ENCODE measurements at places on chromosomes 13 and 19.

GRCh38 chr13:85436029-85436428 is 363.2 kb downstream of the SLITRK6 start:
- H3K27ac ChIP-seq: no peak overlapping the region
- no peaks in the 10 kb centered on the region for H3K27me3 ChIP-seq
- H3K36me3 ChIP-seq: no peaks in the 10 kb centered on the region
- H3K4me1 ChIP-seq: no peaks in the 10 kb centered on the region
- no peak overlapping the region for H3K4me3 ChIP-seq
- no peak for DNase-seq

DNA sequence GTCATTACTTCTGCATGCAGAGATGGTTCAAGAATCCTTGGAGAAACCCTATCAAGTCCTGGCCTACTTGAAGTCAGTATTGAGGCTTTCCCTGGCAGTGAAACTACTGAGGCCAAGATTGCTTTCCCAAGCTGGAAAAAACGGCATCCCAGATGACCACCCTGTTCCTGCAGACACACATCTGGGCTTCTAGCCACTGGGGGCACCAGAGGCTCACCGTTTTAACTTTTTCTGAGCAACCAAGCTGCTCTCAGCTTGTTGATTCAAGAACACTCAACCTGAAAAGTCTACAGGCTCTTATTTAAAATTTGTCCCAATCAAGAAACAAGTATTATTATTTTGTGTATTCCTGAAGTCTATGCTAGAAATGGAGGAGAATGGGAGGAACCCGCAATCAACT is 66.6 kb downstream of the SPRYD7 start:
- no peak overlapping the region for H3K27ac ChIP-seq
- no peaks in the 10 kb centered on the region for H3K4me1 ChIP-seq
- no peak overlapping the region for H3K4me3 ChIP-seq
- DNase-seq: no peak

DNA sequence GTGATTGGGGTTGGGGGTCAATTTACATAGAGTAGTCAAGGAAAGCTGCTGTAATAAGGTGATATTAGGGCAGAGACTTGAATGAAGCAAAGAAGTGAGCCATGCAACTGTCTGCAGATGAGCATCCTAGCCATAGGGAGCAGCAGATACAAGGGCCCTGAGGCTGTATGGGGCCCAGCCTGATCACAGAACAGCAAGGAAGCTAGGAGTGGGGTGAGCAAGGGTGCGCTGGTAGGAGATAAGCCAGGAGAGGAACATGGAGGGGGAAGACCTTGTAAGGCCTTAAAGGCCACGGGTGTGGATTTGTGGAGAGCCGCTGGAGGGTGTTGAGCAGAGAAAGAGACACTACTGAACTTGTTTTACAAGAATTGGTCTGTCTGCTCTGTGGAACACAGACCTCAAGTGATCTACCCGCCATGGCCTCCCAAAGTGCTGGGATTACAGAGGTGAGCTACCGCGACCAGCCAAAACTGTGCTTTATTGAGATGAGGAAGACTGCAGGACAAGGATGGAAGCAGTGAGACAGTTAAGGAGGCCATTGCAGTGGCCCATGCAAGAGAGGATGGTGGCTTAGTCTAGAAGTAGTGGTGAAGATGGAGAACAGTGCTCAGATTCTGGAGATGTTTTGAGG is 93.0 kb downstream of the ZAR1L start:
- DNase-seq: no peak
- no peaks in the 10 kb centered on the region for H3K27me3 ChIP-seq
- H3K27ac ChIP-seq: no peak overlapping the region

DNA sequence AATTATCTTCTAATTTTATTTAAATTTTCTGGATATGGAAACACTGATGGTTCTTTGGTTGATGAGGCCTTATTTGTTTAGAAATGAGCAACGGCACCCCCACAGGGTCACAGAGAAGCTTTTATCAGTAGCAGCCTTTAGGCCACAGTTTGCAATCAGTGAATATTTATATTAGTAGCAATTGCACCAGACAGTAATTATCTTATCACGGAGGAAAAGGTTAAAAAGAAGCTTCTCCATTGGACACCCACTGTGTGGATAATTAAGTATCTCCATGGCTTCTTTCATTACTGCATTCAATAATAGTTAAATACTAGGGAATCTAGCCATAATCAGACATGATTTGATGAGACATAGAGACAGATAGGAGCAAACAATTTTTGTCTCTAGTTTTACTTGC is 2099.2 kb upstream of the PCDH20 start:
- no peak overlapping the region for H3K27ac ChIP-seq
- H3K27me3 ChIP-seq: no peaks in the 10 kb centered on the region
- no peaks in the 10 kb centered on the region for H3K4me1 ChIP-seq
- H3K4me3 ChIP-seq: no peak overlapping the region
- no peak for DNase-seq

GRCh38 chr13:37795326-37795725 is 74.2 kb downstream of the TRPC4 start:
- no peaks in the 10 kb centered on the region for H3K4me1 ChIP-seq
- no peak overlapping the region for H3K27ac ChIP-seq
- no peaks in the 10 kb centered on the region for H3K27me3 ChIP-seq
- H3K4me3 ChIP-seq: no peak overlapping the region
- no peaks in the 10 kb centered on the region for H3K36me3 ChIP-seq
- DNase-seq: no peak

All from suprapubic skin (tissue), 4 donors.